ENCODE measurements at places on chromosomes 1 and 21.

GRCh38 chr1:44436401-44437106 lies 31.5 kb downstream of the RNF220 start:
- DNase-seq: no peak

GRCh38 chr21:31753949-31754707 lies 22.2 kb upstream of the SCAF4 start:
- no peak for DNase-seq

GRCh38 chr1:236692128-236692527 lies 5.8 kb downstream of the ACTN2 start:
- no peak for DNase-seq

DNA sequence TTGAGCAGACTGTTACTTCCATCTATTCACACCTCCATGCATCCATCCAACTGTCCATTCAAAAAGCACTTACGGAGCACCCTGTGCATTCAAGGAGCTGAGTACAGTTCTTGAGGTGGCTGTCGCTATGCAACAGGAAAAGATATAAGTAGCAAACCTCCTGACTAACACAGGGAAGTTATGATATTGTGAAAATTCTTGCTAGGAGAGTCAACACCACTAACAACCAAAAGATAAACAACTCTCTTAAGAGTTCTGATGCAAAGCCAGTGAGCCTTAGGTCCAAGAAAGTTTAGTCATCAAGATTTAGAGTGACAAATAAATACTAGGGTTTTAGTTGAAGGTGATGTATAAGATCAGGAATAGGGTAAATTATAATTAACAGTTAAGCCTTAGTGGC lies 44.5 kb upstream of the TRIM45 start:
- no peak for DNase-seq

DNA sequence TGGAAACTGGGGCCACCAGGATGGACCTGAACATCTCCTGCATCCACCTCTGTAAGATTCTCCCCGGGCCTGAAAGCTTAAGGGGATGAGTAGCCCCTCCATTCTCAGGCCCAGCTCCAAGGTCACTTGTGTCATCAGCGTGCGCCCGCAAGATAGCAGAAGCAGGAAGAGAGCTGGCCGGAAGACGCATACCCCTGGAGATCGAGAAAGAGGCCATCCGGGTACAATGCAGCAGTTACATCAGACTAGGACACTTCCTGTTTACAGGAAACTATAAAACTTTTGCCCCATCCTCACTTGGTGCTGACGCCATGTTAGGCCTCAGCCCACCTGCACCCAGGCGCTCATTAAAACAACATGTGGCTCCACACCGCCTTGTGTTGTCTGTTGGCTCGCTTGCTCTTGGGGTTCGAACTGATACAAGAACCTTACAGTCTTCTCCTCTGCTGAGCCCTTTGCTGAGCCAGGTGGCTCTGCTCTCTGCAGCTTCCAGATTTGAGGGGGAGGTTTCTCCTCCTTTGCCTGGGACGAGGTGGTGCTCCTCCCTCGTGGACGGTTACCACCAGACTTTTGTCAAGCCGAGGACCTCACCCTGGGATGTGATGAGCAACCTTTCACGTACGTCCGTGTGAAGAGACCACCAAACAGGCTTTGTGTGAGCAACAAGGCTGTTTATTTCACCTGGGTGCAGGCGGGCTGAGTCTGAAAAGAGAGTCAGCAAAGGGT lies 277.5 kb upstream of the C1orf174 start:
- DNase-seq: no peak

- DNase-seq: no peak
These were observed 9.1 kb downstream of the NTNG1 start for GRCh38 chr1:107149946-107150345.

DNA sequence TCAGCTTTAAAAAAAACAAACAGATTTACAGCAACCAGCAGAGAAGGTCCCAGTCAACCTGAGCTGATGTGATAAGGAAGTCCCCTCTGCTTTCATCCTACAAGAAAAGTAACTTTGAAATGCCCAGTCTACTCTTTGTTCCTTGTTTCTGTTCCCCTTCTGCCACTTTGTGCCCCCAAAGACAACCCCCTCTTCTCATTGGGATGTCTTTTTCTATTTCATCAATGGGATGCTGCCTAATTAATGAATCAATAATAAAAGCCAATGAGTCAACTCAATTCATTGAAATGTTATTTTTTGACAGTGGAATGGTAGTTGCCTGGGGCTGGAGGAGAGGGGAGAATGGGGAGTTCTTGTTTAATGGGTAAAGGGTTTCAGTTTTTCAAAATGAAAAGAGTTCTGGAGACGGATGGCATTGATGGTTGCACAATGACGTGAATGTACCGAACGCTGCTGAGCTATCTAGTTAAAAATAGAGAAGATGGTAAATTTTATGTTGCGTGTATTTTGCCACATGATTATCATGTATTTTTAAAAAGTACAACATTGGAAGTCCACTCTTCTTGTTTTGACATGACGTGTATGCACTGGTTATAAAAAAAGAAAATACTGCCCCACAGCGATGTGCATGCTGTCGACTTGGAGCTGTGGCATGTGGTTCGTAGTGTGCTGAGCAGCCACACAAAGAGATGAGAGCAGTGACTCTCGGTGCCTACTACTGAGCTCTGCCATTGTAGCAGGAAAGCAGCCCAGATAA lies 22.4 kb upstream of the PADI2 start:
- DNase-seq: no peak

DNA sequence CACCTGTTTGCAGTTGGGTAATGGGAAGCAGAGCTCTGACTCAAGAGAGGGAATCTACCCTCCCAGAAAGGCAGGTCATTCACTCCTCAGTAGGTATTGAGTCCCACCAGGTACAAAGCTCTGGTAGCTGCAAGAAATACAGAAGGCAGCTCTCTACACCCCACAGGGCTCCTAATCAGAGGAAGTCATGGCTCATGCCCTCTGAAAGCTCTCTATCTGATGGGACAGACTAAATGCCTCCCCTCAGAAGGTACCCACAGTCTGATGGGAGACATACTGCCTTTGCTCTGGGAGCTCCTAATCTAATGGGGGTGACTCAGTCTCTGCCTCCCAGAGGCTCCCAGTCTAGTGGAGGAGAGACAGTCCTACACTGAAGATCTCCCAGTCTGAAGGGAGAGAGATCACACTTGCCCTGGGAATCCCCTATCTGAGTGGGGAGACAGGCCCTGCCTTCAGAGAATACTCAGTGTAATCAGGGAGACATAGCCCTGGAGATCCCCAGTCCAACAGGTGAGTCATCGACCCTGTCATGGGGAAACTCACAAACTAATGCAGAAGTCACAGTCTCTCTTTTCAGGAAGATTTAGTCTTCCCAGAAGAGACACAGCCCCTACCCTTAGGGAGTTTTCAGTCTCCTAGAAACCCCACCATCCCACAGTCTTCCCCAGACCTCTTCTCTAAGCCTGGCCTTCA lies 23.7 kb downstream of the CAMK1G start:
- DNase-seq: no peak

DNA sequence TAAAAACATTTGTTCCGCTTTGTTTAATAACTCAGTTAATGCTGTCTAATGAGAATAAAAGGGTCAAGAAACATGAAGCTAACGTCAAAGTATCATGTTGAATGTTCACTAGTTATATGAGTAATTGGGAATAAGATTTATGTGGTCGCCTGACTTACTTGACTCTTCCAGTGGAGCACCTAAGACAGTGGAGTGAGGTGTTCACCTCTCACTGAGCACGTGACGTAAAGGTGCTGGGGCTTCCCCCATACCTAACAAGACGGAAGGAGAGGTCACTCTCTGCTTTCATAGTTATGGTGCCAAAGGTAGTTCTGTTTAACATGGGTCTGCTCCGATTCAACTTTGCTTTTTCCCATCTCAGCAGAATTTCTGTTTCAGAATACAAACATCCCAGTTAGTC lies 686 bp downstream of the KMO start:
- DNase-seq: no peak

DNA sequence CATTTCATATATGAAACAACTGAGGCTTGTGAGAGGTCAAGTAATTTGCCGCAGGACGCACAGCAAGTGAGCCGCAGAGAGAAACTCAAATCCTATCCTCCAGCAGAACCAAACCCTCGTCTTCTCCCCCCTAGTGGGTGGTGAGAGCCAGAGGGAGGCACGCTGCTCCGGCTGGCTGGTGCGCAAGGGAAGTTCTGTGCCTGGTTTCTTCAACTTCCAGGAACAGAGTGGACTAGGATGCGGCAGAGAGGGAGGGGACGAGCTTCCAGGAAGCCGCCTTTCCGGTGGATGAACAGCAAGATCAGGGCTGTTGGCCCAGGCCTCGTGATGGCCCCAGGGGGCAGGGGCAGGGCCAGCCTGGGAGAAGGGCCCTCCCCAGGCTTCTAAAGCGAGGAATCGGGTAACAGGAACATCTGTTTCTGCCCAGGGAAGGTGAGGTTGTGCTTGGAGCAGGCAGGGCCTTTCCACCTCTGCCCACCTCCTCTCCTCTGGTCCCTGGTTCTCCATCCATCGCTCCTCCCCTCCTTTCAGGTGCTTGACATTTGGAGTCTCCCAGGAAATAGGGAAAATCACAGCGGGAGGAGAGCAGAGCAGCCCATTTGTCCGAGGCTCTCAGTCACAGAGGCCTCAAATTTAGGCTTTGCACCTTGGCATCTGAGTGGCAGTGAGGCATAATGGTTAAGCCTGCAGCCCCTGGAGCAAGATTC lies 16.8 kb upstream of the PDIK1L start:
- DNase-seq: no peak

- no peak for DNase-seq
These were observed at the start of gene RXFP4 for GRCh38 chr1:155940993-155941844. RXFP4 (plus strand) TSS chr1:155941638; CDS start chr1:155941710, 72 bp downstream.

DNA sequence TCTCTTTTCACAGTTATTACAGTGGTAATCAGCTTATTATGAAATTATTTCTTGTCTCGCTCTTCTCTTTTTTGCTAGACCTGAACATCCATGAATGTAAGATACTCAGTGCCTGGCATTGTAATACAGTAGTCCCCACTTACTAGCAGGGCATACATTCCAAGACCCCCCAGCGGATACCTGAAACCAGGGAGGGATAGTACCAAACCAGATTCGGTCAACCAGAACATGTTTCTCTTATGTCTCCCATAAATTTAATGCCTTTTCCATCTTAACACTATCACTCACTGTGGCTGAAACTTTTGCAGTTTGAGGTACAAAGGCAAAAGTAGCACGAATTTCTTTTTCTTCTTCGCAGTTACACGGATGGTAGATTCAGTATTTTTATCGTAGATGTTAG lies 24.6 kb upstream of the B3GALT2 start:
- no peak for DNase-seq

DNA sequence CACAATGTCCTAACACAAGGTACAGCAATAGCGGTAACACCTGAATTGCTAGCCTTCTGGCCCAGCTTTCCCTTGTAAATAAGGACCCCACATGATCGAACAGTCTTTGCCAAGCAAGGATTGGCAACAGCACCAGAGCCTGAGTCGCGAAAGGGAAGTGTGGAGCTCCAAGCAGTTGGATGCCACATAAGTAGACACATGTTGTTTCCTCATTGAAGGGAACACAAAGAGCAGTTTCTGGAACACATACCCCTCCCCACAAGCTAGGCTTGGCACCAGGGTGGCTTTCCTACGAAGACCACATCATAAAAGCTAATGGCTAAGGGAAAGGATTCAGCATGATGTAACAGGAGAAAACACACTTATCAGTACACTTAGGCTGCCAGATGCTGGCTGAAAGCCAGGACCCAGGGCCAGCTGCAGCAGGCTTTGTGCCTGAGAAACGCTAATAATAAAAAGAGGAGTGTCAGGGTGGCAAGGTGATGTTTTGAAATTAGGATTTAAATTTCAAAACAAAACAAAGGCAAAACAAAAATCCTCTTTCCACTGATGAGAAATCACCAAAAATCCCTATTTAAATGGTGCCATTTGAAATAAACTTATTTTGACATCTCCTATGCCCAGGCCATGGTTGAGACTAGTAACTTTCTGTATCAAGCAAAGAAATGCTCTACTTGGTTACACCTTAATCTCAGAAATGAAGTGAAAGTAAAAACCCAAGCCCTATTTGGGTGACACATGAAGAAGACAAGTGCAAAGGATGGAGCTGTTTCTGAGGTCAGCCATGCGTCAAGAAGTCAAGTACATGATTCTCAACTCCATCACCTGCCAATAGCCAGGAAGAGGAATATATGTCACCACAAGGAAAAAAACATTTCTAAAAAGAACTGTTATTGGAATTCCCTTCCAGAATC lies 11.9 kb upstream of the CPLANE2 start:
- DNase-seq: no peak

GRCh38 chr1:76379506-76379905 lies 305.0 kb downstream of the ST6GALNAC3 start:
- DNase-seq: no peak

GRCh38 chr1:178973652-178974101 lies 52.0 kb upstream of the FAM20B start:
- DNase-seq: no peak

DNA sequence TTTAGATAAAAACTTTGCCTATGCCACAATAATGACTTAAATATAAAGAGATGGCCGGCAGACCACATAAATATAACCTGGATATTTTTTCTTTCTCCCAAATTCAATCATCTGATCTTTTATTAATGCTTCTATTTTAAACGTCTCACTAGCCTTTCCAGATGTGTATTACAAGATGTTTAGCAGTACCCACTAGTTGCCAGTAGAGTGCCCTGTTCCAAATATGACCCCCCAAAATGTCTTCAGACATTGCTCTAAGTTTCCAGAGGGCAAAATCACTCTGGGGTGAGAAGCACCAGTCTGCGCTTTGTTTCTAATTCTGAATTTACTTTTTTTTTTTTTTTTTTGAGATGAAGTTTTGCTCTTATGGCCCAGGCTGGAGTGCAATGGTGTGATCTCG lies 268.1 kb downstream of the GRIK1 start:
- DNase-seq: no peak

DNA sequence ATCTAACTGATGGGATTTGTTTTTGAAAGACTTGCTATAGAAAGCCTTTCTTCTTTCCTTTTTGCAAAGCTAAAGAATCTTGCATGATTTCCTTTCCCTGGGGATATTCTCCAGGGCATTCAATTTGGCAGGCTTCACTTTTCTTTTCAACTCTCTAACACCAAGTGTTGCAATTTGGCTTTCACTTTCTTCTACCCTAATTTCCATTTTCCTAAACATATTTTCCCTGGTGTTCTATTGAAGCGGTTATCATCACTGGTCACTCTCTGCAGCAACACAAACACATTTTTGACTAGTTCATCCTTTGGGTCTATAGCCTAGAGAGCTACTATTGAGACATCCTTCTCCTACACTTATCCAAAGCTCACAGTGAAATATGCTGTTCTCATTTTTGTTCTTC lies 424.5 kb downstream of the NEGR1 start:
- DNase-seq: no peak

- DNase-seq: no peak
These were observed 33.0 kb upstream of the PDPN start for GRCh38 chr1:13550663-13551062.
